CD4-positive, alpha-beta T cell treated with Interferon gamma for 1 hour (primary cell): ENCODE measurements at places on chromosomes 12 and 14.

- no peak for DNase-seq
Observed at GRCh38 chr14:22500525-22500924, 88.5 kb downstream of the DAD1 start.

- DNase-seq = no peak
Observed at GRCh38 chr12:103556890-103557627, 30.0 kb upstream of the STAB2 start.

DNA sequence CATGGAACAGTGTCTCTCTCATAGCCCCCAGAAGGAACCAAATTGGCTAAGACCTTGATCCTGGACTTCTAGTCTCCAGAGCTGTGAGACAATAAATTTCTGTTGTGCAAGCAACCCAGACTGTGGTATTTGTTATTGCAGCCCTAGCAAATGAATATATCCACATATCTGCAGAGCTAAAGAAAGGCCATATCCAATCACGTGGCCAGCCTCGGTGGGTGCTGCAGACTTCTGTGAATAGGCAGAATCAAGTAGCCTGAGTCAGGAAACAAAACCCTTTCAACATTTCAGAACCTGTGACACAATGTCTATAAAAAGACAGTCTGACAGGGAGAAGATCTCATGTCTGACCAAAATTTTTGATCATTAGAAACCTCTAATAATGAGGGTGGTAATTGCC, 71.0 kb upstream of the CPM start:
- no peak for DNase-seq

DNA sequence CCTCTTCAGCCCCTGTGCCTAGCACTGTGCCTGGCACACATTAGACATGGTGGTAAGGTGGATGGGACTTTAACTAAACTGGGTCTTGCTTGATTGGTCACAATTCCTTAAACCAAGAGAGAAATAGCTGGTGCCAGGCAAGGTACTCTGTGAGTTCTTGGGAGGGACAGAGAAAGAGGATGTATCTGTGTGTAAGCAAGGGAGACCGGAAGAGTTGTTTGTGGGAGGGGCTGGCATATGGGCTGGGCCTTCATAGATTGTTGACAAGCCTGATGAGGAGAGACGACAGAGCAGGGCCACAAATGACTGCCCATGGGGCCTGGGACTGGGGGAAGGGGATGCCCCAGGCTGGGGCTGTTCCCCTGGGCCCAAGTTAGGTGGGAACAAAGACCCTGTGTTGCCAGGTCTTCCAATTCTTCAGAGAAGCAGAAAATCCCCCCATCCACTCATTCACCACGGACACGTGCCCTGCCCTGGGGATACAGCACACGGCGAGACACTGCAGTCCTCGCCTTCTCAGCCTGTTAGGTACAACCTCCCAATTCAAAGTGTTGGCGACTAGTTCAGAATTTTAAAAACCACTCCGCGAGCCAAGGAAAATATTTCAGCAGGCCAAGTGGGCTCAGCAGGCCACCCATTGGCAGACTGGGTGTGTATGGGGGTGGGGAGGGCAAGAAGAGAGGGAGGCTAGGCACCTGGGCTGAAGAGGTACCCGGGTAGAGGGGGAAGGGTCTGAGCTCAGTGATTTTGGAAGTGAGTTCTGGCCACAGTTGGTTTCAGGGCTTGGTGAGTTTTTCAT, 11.4 kb upstream of the CYP46A1 start:
- peak; percentile 14 for DNase-seq

GRCh38 chr12:27133022-27133590, 50.7 kb upstream of the C12orf71 start:
- DNase-seq = no peak

DNA sequence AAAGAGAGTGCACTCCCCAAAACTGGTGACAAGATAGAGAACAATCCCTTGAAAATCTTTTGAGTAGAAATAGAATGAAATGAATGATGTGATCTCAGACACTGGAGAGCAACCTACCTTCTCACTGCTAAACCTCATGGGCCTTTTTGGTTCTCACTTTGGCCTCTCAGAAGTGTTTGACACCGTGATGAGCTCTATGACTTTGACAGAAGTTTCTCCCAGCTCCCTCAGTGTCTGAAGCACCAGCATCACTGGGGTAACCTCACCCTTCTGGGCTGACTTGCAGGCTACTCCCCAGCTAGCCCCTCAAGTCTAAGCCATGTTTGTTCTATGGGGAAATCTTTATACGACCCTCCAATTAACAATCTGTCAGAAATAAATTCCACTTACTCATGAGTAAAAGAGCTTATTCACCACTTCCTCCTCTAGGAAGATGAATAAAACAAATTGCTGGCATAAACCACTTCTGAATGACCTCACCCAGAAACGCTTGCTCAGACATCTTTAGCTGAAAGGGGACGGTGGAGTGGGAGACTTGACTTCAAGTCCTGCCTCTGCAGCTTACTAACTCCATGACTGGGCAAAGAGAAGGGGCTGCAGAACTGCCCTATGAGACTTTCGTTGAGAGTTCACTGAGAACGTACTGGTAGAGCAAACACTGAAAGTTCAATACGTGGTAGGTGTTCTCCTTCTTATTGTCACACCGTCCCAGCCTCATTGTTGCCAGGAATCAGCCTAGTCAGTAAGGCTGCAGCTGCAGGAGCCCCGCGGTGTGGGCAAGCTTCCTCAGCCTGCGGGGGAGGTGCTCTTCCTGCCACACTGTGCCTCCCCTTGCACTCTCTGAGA, 46.5 kb downstream of the ST8SIA1 start:
- DNase-seq = no peak

GRCh38 chr14:88137327-88137726, 132.4 kb downstream of the GPR65 start:
- no peak for DNase-seq

GRCh38 chr12:66058554-66058953, 72.0 kb downstream of the LLPH start:
- DNase-seq = no peak

DNA sequence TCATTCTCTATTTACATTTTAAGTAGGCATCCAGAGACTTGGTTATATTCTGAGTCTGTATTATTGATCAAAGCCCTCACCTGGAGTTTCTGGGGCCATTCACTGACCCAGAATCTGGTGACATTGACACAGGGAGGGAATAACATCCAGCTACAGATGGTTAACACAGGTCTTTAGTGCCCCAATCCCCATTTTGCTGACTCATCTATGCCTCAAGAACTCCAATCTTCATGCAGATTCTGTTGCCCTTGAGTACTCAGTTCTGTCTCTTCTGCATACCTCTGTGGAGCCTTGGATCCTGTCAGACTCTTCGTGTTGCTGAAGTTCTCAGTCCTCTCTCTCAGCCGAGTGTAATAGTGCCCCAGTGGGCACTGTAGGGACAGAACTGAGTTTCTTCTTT, 208.9 kb downstream of the RGS6 start:
- no peak for DNase-seq

- DNase-seq = no peak
Observed at GRCh38 chr14:35083530-35084150, 37.6 kb downstream of the FAM177A1 start.

GRCh38 chr12:113643177-113643974, 171.7 kb upstream of the LHX5 start:
- DNase-seq = no peak

GRCh38 chr12:119683816-119684215, 15.9 kb downstream of the PRKAB1 start:
- DNase-seq = no peak

GRCh38 chr12:12620730-12621315, 9.1 kb downstream of the CREBL2 start:
- no peak for DNase-seq

DNA sequence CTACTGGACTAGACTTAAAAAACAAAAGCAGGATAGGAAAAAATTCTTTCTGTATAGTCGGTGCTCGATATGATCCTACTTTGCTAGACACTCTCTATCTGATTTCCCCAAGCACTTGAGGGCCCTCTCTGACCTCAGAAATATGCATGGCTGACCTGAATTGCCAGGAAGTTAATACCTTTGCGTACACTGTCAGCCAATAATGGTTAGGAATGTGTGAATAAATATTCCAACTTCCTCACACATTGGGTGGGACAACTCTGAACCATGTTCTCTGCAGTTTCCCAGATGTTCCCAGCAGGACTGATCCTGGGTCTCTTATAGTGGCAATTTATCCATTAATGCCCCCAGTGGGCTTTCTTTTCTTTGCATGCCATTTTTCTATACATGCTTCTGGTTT, 20.5 kb upstream of the RPL10L start:
- no peak for DNase-seq

- no peak for DNase-seq
Observed at GRCh38 chr14:53464376-53464775, 311.3 kb upstream of the DDHD1 start.

DNA sequence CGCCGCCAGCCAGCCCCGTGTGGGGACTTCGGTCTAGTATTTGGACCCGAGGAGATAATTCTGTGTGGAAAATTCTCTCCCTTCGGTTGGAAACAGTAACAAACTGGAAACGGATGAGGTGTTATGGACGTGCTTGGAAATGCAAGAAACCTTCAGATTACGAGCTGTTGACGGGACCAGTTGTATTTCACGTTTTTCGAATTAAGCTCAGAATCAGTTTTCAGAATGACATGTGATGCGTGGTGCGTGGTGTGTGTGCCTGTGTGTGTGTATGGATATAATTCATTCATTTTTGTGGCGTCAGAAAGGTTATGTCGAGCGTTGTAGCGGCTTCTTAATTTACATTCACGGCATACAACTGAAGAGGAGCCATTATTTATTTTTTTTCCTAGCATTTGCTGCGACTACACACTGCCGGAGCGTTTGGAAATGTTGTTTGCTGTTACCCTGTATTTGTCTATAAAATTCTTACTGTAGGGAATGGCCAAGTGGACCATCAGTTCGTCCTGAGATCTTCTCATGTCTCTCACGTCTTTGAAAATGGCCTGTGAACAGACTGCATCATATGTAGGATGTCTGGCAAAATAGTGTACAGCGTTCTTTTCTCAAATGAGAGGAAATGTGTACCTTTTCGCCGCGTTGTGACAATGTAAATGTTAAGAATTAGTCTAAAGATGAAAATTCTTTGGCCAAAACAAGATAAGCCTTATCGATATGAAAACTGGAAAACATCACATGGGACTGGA, 1.3 kb downstream of the TRAF3 start:
- DNase-seq = no peak

GRCh38 chr14:78446807-78447206, 276.6 kb downstream of the NRXN3 start:
- DNase-seq = no peak
